ENCODE measurements at places on chromosomes 4 and X. TPM values are rescaled to one million over a fixed set of nuclear protein-coding genes. Genes with fewer than 3 reads are reported as not detected.

The TRIM2 gene
- 52.2 TPM for total RNA-seq

DNA sequence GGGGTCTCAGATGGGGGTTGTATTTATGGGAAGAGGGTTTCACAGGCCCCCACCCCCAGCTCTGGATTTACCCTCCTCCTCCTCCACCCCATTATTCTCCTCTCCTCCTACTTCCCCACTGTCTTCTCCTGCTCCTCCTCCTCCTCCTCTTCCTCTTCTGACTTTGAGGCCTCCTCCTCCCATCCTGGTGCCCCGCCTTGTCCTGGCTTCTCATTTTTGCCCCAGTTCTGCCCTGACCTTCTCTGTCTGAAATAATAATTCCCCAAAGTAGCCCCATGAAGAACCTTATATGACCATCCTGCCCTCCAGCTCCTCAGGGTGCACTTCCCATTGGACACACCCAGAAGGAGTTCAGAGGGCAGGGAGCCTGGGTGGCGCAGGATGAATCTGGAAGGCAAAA lies 351.4 kb upstream of the GATB start:
- no peak for DNase-seq

GRCh38 chr4:155941085-155941790 lies 12.4 kb downstream of the CTSO start:
- DNase-seq, result no peak

DNA sequence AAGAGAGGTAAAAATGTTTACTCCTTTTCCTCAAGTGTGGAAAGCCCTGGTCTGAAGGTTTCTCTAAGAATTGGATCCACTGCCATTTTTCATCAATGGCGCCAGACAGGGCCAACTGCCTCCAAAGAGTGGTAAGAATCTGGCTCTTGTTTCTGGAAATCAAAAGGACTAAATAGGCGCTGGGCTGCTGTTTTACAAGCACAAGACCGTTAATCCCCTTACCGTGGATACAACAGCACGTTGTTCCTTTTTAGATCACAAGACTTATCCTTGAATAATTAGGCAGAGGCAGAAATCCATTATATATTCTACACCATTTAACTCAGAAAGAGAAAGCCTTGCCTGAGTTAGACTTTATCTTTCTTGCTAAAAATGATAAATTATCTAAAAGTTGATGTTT lies 10.6 kb downstream of the CLTRN start:
- no peak for DNase-seq

The IL3RA gene
- total RNA-seq, result not detected

The EFHC2 gene
- total RNA-seq, result 0.28 TPM

DNA sequence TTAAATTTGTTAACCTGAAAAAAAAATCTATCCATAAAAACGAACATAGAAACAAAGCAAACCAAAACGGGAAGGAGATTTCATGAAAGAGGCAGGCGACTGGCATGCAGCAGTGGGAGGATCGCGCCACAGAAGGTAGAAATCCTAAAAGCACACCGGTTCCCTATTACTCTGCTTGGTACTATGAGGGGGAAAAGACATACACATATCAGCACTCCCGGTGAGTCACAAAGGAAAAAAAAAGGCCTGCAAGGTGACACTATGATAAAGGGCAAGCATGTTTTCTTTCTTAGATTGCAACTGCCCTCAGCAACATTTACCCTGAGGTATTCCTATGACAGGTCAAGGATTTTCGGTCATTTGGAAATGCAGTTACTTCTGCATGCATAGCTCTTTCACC lies 60.6 kb upstream of the NAP1L5 start:
- DNase-seq, result peak; percentile 23

The LONRF3 gene
- not detected for total RNA-seq

- no peak for DNase-seq
These were observed 75.3 kb downstream of the METTL14 start for GRCh38 chr4:118760493-118760892.

The P2RY4 gene
- total RNA-seq, result not detected

GRCh38 chr4:116736756-116737155 lies 348.6 kb downstream of the TRAM1L1 start:
- no peak for DNase-seq

The AMOT gene
- total RNA-seq, result 5.3 TPM

- no peak for DNase-seq
These were observed 197.6 kb upstream of the GYPA start for GRCh38 chr4:144338148-144338547.

GRCh38 chr4:16056681-16057385 lies 27.0 kb downstream of the PROM1 start:
- no peak for DNase-seq

The DSPP gene
- total RNA-seq, result not detected

The CDS1 gene
- total RNA-seq, result under 0.01 TPM

- no peak for DNase-seq
These were observed 24.6 kb downstream of the VSIG4 start for GRCh38 chrX:66015152-66015831.

DNA sequence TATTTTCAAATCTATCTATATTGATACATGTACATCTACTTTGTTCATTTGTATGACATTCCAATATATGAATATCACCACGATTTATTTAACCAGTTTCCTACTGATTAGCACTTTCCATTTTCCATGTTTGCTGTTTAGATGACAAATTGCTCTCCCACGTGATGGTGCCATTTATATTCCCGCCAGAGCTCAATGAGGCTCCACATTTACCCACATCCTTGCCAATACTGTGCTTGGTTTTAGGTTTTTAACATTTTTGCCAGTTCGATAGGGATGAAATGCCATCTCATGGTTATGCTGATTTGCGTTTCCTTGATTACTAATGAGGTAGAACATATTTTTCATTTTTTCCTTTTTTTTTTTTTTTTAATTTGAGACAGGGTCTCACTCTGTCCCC lies 86.7 kb upstream of the TRIM2 start:
- no peak for DNase-seq

The SPIN2A gene
- 0.18 TPM for total RNA-seq

DNA sequence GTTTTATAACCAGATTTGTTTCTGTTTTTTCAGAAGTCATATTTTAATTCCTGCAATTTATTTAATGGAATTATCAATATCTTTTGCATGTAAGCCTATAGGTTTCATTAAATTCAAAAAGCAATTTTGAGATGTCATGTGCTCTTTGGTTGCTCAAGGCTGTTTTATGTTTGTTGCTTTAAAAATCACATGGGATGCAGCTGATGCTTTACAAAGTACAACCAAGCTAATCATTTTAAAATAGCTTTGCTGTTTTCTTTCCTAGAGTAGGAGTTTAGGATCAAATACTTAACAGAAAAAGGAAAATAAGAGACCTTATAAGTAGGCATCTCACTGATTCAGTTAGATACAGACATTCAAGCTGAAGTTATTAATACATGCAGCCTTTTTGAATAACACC lies 11.3 kb downstream of the CPEB2 start:
- DNase-seq, result no peak

DNA sequence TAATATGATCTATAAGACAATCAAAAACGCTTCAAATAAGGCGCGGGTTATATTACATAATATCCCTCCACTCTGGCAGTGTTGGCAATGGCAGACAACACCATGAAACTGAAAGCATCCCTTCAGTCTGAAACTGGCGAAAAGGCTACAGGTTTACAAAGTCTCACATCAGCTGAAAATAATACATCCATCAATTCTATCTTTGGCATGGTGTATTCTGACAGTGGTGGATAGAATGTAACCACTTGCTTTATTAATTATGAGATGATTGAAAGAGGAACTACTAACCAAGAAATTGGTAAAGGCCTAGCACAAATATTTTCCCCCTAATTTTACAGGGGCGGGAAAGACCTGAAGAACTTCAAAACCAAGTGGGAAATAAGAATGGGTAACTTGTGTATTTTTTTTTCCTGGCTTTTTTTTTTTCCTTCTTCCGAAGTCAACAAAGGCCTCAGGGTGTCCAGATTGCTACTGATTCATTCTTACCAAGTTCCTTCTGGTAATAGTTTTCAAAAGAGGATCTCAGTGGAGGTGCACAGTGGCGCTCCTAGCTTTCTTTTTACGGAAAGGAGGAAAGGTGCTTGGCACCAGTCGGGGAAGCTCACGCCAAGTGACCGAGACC lies 728 bp downstream of the UBA6 start:
- DNase-seq, result peak; percentile 27

DNA sequence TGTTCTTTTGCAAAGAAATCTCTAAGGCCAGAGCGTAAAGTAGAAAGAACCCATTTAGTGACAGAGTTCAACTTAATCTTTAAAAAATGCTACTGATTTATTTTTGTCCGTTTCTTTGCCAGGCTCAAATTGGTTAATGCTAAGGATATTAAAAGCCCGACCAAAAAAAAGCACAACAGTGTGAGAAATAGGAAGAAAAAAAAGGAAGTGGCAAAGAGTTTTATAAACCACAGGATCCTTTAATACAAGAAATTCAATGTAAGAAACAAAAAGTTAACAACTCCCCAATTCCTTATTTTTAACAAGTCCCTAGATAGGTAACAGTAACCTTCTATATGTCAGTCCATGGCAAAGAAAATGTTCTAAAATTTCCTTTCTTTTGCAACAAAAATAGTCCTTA lies 480.4 kb downstream of the ACTRT1 start:
- DNase-seq, result no peak

DNA sequence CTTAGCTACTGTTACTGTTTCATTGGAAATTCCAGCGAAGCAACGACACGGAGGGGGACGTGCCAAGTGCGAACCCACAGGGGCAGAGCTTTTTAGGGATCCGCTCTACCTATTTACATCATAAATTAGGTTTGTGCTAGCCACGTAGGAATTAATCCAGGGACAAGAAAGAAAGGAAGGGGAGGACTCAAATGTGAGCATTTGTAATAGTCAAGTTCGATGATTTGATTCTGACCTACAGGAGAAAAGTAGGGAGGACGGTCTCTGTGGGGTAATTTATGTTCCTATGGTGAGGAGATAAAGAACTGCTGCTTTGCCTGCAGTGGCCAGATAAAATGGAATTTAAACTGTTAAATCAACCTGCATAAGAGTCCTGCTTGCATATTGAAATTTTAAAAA lies 1.7 kb downstream of the INTS6L start:
- no peak for DNase-seq

DNA sequence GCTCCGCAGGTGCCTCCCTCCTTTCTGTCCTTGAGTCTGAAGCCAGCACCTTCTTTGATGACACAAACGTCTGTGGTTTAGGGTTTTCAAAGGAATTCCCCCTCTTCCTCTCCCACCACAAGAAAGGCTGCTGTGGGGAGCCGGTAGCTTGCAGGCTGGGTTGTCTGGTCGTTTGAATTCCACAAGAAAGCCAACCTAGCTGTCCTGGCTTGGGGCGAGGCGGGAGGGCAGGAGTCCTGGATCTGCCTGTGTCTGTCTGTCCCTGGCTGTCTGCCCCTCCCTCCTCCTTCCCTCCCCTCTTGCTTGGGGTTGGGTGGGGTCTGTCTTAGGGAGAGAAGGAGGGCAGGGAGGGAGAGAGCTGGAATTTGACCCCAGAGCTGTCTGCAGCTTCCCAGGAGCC lies 56.3 kb downstream of the SHROOM2 start:
- DNase-seq, result no peak

GRCh38 chr4:83639849-83640493 lies 104.1 kb downstream of the GPAT3 start:
- peak; percentile 80 for DNase-seq

DNA sequence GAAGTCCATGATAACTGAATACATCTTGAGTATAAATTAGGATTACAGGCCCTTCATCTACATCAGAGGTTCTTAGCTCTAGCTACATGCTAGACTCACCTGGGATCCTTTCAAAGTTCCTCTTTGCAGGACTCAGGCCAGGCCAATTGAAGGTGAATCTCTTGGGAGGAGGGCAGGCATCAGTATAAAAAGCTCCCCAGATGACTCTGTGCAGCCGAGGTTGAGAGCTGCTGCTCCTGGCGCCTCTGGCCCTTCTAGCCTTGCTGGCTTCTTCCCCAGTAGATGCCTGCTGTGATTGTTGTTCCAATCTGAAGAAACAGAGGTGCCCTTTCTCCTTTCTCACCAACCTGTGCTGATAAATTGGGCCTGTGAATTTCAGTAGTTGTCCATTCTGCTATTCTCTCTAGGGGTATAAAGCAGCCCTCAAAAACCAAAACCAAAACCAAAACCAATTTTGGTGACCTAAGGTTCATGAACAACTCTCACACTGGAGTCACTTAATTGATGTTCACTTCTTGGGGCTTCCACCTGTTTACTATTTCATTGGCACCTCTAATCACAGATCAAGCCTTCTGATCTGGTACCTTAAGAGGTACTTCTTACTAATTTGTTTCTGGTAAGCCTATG lies 78.7 kb downstream of the SUPT20HL2 start:
- no peak for DNase-seq

The DUX4 gene
- not detected for total RNA-seq

The MAGEB2 gene
- not detected for total RNA-seq

The OCIAD1 gene
- total RNA-seq, result 86.9 TPM

The NUDT11 gene
- 13.8 TPM for total RNA-seq

The PPP2R2C gene
- total RNA-seq, result not detected

Measured in IMR-90 (cell line).